ENCODE measurements at places on chromosomes 2 and 18.
A peak's percentile ranks its signal among the peaks of the same experiment; 100 is the strongest.

- no peaks in the 10 kb centered on the region for H3K36me3 ChIP-seq
- DNase-seq = peak; percentile 94
- H3K4me3 ChIP-seq = peak within 1 kb of the TSS; percentile 69
- H3K4me1 ChIP-seq = no peaks in the 10 kb centered on the region
- peak within 1 kb of the TSS; percentile 67 for H3K27ac ChIP-seq
Observed at GRCh38 chr2:238203094-238203972, at the start of gene ILKAP. Gene ILKAP, minus strand, starts transcription at chr2:238203695. Its CDS starts 142 bp downstream, at chr2:238203553.

DNA sequence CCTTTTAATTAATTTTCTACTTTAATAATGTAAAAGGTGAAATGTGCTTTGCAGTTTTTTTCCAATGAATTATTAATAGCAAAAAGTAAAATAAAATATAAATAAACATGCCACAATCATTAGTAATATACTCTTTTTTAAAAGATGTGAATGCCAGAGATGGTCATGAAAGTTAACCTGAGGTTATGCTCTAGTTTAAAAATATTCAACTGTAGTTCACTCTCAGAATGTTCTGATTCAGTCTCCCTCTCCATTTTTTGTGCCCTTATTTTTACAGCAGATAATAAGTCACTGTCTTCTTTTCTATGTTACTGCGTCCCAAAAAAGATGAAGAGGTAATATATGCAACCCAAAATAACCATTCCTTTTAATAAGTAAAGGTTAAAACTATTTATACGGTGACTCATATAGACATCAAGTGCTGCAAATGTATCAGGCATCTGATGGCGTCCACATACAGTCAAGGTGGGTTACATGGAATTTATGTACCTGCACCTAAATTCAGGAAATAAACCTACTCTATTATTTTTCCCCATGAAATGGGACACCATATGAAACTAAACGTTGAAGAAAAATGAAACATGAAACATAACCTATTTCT lies 153.6 kb upstream of the ZNF804A start:
- no peak overlapping the region for H3K4me3 ChIP-seq
- no peaks in the 10 kb centered on the region for H3K36me3 ChIP-seq
- no peak overlapping the region for H3K27ac ChIP-seq
- no peaks in the 10 kb centered on the region for H3K27me3 ChIP-seq
- DNase-seq = no peak

DNA sequence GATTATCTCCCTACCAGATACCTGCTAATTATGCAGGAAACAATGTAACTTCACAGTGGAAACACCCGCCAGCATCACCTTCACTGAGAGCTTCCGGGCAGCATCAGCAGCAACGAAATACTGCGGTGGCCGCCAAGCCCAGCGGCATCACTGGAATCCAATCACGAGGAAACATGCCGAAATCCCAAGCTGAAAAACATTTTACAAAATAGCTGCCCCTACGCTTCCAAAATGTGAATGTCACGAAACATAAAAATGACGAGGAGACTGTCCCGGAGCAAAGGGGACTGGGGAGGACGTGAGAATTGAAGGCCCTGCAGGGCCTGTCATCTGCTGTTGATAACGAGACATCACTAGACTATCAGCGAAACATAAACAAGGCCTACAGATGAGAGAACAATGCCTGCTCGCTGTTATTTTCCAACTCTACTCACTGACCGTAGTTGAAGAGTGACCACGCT lies 82.6 kb downstream of the HDAC4 start:
- H3K36me3 ChIP-seq = no peaks in the 10 kb centered on the region
- no peaks in the 10 kb centered on the region for H3K27me3 ChIP-seq
- no peak overlapping the region for H3K27ac ChIP-seq
- no peaks in the 10 kb centered on the region for H3K4me1 ChIP-seq
- no peak overlapping the region for H3K4me3 ChIP-seq
- no peak for DNase-seq

DNA sequence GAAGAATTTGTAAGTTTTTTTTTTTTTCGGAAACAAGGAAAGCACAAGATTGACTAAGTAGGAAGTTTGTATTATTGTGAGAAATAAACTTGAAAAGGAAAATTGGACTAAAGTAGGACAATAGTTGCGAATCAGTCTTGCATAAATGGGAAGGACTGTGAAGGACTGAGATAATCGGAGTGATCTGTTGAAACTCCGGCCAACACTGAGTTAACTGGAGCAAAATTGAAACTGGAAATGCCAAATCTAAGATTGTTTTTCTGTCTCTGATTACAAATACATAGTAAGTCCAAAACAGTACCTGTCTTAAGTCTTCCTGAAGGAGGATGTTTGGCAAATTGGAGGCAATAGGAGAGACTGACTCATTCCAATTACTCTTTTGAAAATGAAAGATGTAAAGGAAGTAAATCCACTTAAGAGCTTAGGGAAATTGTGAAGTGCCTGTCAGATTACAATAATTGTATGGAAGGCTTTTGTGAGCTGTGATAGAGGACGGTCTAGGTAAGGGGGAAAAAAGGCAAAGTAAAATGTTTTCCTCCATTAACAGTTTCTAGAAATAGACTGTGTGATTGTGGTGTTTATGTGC lies 204.9 kb upstream of the CYRIA start:
- H3K27me3 ChIP-seq = no peaks in the 10 kb centered on the region
- H3K36me3 ChIP-seq = no peaks in the 10 kb centered on the region
- H3K27ac ChIP-seq = no peak overlapping the region
- DNase-seq = no peak
- no peaks in the 10 kb centered on the region for H3K4me1 ChIP-seq
- no peak overlapping the region for H3K4me3 ChIP-seq

- no peak overlapping the region for H3K4me3 ChIP-seq
- H3K27ac ChIP-seq = no peak overlapping the region
- no peaks in the 10 kb centered on the region for H3K4me1 ChIP-seq
Observed at GRCh38 chr18:5500158-5500939, 43.4 kb downstream of the EPB41L3 start.

DNA sequence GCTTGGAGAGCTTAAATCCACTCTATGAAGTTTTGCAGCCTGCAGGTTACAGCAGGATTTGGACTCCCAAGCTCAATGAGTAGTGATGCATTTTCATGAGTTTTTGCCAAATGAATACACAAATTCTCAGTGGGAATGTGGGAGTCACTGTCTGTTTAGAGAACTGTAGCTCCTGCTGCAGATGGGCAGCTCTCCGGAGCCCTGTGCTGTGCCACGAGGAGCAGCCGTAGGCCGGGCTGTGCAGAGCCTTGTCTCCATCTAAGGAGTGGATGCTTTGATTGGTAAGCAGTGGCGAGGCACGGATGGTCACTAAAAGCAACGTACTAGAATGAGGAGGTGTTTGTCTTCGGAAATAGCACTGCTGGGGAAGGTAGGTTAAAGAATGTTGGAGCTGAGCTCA lies 96.0 kb upstream of the NFATC1 start:
- H3K36me3 ChIP-seq = no peaks in the 10 kb centered on the region
- no peak overlapping the region for H3K4me3 ChIP-seq
- H3K27me3 ChIP-seq = no peaks in the 10 kb centered on the region
- H3K4me1 ChIP-seq = no peaks in the 10 kb centered on the region
- DNase-seq = no peak

DNA sequence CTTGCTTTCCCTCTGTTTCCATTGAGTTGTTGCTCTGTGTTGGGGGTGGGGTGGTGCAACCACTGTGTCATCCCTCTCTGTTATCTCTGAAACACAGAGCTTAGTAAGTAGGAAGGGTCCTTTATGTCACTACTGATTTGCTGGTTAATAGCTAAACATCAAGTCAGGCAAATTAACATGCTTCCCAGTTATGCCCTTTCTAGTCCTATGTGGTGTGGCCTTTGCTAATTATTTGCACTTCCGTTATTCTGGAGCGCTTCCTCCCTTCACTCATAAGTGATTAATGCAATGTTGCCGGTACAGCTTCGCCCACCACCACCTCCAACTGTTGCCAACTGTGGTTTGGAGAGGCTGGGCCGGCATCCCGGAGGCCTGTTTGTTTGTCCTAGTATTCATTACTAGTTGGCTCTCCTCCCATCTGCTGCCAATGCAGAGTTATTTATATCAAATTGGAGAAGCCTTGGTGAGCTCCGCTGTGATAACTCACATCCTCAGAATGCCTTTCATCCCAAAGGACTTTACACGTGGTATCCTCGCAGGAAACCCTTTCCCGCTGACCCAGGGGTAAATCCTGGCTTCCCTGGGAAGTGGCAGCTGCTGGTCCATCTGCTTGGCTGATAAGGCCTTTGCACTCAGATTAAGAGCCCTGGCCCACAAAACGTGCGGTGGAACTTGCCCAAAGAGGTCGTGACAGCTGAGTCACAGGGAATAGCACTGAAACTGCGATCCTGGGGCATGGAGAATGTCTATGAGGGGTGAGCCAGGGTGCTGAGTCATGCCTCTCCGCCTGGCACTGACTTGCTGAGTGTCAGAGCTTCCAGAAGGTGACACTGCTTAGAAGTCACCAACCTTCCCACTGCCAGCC lies 72.0 kb upstream of the ZCCHC2 start:
- H3K4me3 ChIP-seq = no peak overlapping the region
- H3K36me3 ChIP-seq = no peaks in the 10 kb centered on the region
- DNase-seq = peak; percentile 92
- peak overlapping the region; percentile 20 for H3K27ac ChIP-seq
- no peaks in the 10 kb centered on the region for H3K27me3 ChIP-seq

DNA sequence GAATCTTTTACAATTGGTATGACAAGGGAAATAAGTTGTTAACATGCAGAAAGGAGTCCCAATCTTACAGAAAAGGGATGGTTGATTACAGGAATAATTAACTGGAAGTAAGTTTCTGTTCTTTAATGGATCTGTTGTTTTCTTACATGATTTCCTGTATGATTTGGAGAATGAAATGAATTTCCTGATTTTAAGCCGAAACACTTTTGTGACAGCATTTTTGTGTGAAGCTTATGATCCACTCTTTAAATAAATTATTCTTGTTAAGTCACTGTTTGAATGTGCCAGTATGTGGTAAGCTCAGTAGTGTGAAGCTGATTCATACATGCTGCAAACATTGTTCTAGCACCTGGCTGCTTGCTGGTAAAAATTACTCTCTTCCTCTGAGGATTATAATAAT lies 516.2 kb downstream of the DCDC2C start:
- DNase-seq = no peak
- no peak overlapping the region for H3K4me3 ChIP-seq
- H3K27ac ChIP-seq = no peak overlapping the region
- no peaks in the 10 kb centered on the region for H3K27me3 ChIP-seq
- H3K36me3 ChIP-seq = no peaks in the 10 kb centered on the region

All from right lobe of liver (tissue), 6 donors.